ENCODE measurements at places on chromosomes 16 and 17. TPM values are rescaled to one million over a fixed set of nuclear protein-coding genes. Genes with fewer than 3 reads are reported as not detected.

The SEPTIN1 gene
- 0.20 TPM for total RNA-seq

The CHST5 gene
- 0.20 TPM for total RNA-seq

The MAF gene
- total RNA-seq = 1.2 TPM

The KRT12 gene
- not detected for total RNA-seq

The CSH2 gene
- total RNA-seq = not detected
